Breast epithelium (tissue), 4 donors: ENCODE measurements at places on chromosomes 3 and 15. TPM values are rescaled to one million over a fixed set of nuclear protein-coding genes. Genes with fewer than 3 reads are reported as not detected.

DNA sequence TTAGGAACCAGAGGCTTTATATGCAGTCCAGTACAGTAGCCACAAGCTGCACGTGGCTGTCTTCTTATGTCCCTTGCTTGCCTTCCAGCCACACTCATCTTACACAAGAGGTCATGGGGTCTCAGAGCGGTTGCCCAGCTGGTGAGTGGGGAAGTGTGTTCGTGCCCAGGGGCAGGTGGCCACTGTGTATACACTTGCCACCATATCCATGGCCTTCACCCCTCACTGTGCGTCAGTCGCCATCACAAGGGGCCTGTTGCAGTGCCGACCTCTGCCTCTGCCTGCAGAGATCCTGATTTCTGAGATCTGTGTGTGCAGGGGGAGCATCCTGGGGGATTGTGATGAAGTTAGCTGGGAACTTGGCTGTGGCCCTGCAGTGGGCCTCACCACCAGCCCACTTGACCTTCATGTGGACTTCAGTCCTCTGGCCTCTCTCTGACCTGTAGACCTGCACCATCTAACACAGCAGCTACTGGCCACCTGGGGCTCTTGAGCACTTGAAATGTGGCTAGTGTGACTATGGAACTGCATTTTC is 43.1 kb upstream of the SACM1L start:
- no peaks in the 10 kb centered on the region for H3K36me3 ChIP-seq
- no peaks in the 10 kb centered on the region for H3K27me3 ChIP-seq
- peaks cover 6% of the 10 kb centered on the region for H3K4me1 ChIP-seq
- peak overlapping the region; percentile 73 for H3K27ac ChIP-seq

DNA sequence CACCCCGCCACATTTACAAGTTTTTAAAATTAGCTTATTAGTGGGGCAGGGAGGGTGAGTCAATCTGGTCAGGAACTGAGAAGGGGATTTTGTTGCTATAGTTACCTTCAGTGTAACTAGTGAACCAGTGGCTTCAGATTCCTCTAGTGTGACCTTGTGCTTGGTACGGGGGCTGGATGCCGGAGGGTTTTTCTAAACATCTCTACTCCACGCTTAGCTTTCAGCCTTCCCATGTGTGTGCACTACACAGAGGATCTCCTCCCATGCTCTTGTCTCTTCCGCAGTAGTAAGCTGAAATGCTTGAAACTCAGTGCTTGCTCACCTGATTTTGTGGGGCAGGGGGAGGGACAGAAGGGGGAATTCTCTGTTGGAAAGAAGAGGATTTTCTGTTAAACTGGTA is 67.9 kb upstream of the AKAP13 start:
- H3K27me3 ChIP-seq: no peaks in the 10 kb centered on the region
- no peak for DNase-seq
- no peak overlapping the region for H3K27ac ChIP-seq
- no peak overlapping the region for H3K4me3 ChIP-seq
- H3K4me1 ChIP-seq: no peaks in the 10 kb centered on the region

GRCh38 chr15:51801391-51801835 is 28.0 kb upstream of the TMOD3 start:
- DNase-seq: no peak
- H3K4me3 ChIP-seq: no peak overlapping the region
- no peaks in the 10 kb centered on the region for H3K4me1 ChIP-seq
- H3K27ac ChIP-seq: no peak overlapping the region

DNA sequence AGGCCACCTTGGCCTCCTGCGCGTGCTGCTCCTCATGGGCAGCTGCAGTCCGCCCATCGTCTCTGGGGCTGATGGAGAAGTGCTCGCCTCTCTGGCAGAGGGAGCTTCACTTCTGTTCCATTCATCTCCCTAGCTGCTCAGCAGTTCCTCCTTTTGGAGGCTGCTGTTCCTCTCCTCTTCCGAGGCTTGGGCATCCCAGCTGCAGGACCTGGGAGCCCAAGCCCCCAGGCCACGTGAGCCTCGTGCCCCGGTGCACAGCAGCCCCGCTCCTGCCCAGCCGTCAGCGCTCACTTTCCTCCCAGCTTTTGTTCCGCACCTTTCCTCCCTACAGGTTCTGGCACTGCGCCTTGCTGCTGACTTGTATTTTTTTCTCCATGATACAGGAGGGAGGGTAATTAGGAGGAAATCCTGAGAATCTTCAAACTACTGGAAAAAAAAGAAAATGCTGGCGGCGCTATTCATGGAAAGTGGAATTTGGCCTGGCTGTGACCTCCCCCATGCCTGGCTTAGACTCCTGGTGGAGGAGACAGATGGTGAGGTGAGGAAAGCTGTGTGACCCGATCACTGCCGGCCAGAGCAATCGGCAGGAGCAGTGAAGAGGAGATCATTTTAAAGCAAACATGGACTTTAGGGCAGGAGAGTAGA is 210.1 kb downstream of the CHST2 start:
- H3K36me3 ChIP-seq: no peaks in the 10 kb centered on the region
- DNase-seq: no peak
- no peaks in the 10 kb centered on the region for H3K27me3 ChIP-seq
- H3K4me3 ChIP-seq: no peak overlapping the region
- H3K27ac ChIP-seq: no peak overlapping the region

DNA sequence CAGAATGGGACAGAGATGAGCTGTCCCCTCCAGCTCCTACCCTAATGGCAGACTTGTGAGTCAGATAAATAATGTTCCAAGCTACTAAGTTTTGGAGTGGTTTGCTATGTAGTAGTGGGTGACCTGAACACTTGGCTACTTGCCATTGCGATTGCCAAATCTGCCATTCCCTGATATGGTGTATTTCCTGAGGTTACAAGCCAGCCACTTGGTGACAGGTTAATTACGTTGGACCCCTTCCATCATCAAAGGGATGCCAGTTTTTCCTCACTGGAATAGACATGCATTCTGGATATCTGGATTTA is 33.6 kb downstream of the MORF4L1 start:
- no peak overlapping the region for H3K27ac ChIP-seq
- H3K4me1 ChIP-seq: no peaks in the 10 kb centered on the region

DNA sequence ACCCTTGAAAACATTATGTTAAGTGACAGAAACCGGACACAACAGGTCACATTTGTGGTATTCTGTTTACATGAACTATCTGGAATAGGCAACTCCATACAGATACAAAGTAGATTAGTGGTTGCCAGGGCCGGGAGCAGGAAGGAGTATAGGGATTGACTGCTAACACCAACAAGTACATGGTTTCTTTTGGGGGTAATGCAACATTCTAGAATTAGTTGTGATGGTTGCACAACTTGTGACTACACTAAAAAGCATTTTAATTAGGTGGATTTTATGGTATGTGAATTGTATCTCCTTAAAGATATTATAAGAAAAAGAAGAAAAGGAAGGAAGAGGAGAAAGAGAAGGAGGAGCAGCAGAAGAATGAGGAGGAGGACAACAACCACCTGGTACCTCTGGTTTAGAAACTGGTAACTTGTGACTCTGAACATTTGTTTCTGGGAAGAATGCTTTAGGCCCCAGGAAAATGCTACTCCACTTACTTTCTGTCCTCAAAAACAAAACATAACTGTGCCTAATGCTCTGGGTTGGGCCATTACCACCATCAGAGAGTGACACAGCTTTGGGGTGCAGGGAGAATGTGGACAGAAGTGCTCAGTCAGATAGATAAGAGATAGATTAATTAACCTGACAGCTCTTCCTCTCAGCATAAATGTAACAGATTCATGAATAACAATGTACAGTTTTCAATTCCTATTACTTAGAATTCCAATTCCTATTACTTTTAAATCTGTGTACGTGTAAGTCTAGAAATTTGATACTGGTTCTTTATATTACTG is 20.3 kb downstream of the SETMAR start:
- H3K27ac ChIP-seq: peak overlapping the region; percentile 68
- H3K27me3 ChIP-seq: no peaks in the 10 kb centered on the region
- DNase-seq: no peak
- H3K36me3 ChIP-seq: no peaks in the 10 kb centered on the region
- no peak overlapping the region for H3K4me3 ChIP-seq

GRCh38 chr15:100818927-100819326 is 60.7 kb upstream of the ALDH1A3 start:
- no peaks in the 10 kb centered on the region for H3K4me1 ChIP-seq
- no peak for DNase-seq
- H3K4me3 ChIP-seq: no peak overlapping the region
- no peaks in the 10 kb centered on the region for H3K27me3 ChIP-seq
- no peak overlapping the region for H3K27ac ChIP-seq
- no peaks in the 10 kb centered on the region for H3K36me3 ChIP-seq

DNA sequence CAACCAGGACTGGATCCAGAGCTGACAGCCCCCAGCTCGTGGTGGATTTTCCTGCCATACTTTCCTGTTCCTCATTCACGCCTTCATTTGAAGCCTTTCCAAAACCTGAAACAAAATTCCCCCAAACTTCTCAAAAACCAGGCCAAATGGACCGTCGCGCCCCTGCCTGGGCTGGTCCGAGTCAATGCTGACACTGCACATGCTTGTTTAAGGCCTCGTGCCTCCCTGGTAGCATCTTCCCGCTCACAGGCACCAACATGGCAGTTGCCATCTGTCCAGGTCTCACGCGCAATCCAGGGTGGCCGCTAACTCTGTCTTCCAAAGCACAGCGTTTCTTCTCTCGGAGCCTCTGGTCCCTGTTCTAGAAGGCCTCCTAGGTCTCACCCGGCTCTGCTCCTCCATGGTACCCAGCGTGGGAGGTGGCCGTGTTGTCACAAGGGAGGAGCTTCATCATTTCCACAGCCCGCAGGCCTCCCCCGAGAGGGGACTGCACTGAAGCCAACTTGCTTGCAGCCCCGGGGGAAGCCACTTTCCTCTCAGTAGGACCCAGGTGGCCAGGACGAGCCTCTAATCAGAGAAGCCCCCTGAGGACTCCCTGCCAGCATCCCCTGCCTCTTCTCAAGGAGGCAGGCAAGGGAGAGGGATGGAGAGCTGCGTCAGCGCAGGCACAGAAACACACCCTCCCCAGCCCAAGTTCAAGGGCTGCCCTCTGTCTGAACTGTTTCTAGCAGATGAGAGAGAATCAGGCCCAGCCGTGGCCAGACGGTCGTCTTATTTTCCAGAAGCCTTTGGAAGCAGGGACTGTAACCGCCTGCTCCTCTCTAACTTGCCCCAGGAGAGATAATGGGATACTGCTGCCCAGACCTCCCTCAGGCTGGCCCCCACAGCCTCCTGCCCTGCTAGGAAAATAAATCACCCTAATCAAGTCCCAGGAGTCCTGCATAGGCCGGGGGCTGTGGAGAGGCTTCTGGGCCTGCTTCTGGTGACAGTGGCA is 152.8 kb upstream of the TLE3 start:
- no peak overlapping the region for H3K4me3 ChIP-seq
- DNase-seq: no peak
- H3K27ac ChIP-seq: no peak overlapping the region
- H3K4me1 ChIP-seq: no peaks in the 10 kb centered on the region
- H3K36me3 ChIP-seq: no peaks in the 10 kb centered on the region
- H3K27me3 ChIP-seq: no peaks in the 10 kb centered on the region

DNA sequence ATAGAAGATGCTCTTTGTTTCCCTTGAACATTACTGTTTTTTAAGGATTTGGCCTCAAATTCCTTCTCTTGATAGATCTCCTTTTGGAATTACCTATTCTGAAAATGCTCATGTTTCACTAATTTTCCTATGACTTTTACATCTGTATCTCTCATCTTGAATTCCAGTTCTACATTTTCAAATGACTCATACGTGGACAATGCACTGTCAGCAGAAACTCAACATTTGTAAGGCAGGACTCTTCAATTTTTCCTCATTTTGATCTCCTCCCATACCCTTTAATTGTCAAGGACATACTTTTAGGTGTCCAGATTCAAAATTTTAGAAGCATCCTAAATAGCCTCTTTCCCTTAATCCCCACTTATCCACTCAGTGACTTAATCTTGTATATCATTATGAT is 341.0 kb upstream of the RASGRP1 start:
- H3K4me3 ChIP-seq: no peak overlapping the region
- H3K36me3 ChIP-seq: no peaks in the 10 kb centered on the region
- H3K27ac ChIP-seq: no peak overlapping the region

GRCh38 chr3:57061556-57061955 is 1.1 kb downstream of the SPATA12 start:
- DNase-seq: no peak
- H3K4me3 ChIP-seq: no peak overlapping the region
- peak overlapping the region; percentile 69 for H3K27ac ChIP-seq
- no peaks in the 10 kb centered on the region for H3K4me1 ChIP-seq

DNA sequence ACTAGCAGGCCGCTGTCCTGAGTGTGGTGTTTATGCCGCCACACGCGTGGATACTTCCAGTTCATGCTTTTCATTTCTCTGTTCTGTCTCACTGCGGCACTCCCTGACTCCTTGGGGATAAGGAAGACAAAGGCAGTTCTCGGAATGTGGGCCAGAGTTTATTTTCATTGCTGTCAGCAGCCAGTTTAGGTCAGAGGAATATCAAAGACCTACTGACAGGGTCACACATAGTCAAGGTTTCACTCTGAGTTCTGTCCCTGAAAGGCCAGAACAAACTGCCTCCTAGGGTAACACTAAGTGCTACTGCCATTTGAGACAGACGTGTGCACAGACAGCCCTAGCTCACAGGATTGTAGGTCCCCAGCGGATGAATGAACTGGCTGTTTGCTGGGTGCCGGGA is 27.3 kb upstream of the SPTBN5 start:
- H3K4me3 ChIP-seq: no peak overlapping the region
- H3K27ac ChIP-seq: peak overlapping the region; percentile 12
- no peaks in the 10 kb centered on the region for H3K36me3 ChIP-seq
- H3K4me1 ChIP-seq: no peaks in the 10 kb centered on the region
- DNase-seq: peak; percentile 36

- H3K27me3 ChIP-seq: no peaks in the 10 kb centered on the region
- DNase-seq: no peak
- H3K36me3 ChIP-seq: no peaks in the 10 kb centered on the region
Observed at GRCh38 chr3:30457081-30457480, 149.3 kb upstream of the TGFBR2 start.

- no peaks in the 10 kb centered on the region for H3K36me3 ChIP-seq
- no peak overlapping the region for H3K4me3 ChIP-seq
- no peak overlapping the region for H3K27ac ChIP-seq
- no peaks in the 10 kb centered on the region for H3K4me1 ChIP-seq
- DNase-seq: no peak
Observed at GRCh38 chr3:46212101-46212500, 4.0 kb upstream of the CCR1 start.

- DNase-seq: no peak
- no peak overlapping the region for H3K4me3 ChIP-seq
Observed at GRCh38 chr3:150218236-150218635, 189.9 kb upstream of the TSC22D2 start.

GRCh38 chr3:157351981-157352380 is 84.7 kb upstream of the PTX3 start:
- no peak overlapping the region for H3K4me3 ChIP-seq
- no peaks in the 10 kb centered on the region for H3K4me1 ChIP-seq
- H3K36me3 ChIP-seq: no peaks in the 10 kb centered on the region
- H3K27me3 ChIP-seq: no peaks in the 10 kb centered on the region

Gene TMC3
- total RNA-seq: 0.15 TPM

Gene MYO5C
- total RNA-seq: 71.3 TPM

Gene KLHL24
- total RNA-seq: 184 TPM

Gene TLE3
- 73.4 TPM for total RNA-seq

Gene CFAP44
- 6.6 TPM for total RNA-seq

Gene RASGRP1
- 4.8 TPM for total RNA-seq

Gene NR1I2
- total RNA-seq: 0.29 TPM
